CD4-positive, alpha-beta T cell treated with Interleukin-12 subunit alpha and Interleukin-12 subunit beta, for 1 hour (primary cell): ENCODE measurements at places on chromosomes 3 and 15.

DNA sequence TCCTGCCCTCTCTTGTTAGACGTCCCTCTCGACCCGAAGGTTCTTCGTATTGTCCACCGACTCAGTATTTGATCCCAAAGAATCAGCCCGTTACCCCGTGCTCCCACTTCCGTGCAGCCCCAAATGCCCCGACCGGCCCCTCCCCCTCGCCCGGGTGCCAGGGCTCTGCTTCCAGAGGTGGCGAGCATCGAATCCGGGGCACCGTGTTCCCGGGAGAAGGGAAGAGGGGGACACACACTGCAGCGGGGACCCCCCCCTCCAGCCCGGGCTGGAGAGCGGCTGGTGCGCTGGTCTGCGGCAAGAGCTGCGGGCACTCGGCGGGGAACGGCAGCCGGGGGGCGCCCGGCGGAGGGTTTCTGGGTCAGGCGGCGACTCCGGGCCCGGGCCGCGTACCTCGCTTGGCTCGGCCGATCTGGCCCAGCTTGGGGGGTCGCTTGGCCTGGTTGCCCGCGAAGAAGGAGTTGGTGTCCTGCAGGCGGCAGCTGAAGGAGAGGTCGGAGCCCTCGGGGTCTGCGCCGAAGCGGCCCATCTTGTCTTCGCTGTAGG, 556 bp downstream of the CAMK2N2 start:
- DNase-seq: no peak

GRCh38 chr3:52827441-52827840, 3.0 kb downstream of the ITIH4 start:
- DNase-seq: no peak

- no peak for DNase-seq
These were observed 30.4 kb upstream of the COLQ start for GRCh38 chr3:15551902-15552301.

GRCh38 chr15:47066392-47066791, 650.9 kb upstream of the SEMA6D start:
- no peak for DNase-seq

DNA sequence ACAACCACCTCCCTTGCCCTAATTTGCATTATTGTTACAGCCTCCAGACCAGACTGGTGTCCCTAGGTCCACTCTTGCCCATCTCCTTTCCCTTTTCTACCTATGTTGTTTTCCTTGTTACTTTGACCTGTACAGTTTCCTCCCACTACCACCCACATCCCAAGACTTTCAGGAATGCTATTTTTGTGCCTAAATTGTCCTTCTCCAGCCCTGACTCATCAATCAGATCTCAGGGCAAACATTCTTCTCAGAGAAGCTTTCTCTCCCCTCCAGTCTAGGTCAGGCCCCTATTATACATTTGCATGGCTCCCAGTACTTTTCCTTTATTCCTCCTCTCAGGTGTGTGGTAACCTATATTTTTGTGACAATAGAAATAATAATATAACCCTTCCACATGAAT, 241.5 kb downstream of the IGSF11 start:
- DNase-seq: no peak

GRCh38 chr3:115388166-115388565, 235.1 kb upstream of the GAP43 start:
- no peak for DNase-seq

GRCh38 chr15:86915811-86916331, 836.2 kb downstream of the AGBL1 start:
- peak; percentile 5 for DNase-seq

DNA sequence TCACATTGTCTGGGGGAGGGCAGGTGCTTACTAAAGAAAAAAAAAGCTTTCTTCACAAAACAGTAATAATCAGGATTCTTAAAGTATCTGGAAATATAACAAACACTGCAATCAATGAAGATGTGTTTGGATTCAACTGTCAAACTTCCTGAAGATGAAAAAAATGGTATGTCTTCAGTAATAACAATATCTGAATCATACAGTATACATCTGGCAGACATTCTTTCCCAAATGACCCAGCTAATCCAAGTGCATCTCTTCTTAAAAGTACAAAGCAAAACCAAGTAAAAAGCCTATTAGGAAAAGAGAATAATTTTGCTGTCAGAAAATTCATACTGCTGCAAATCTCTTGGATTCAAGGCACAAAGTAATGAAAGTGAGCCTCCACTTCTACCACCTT, 145.0 kb upstream of the MCTP2 start:
- DNase-seq: no peak

- DNase-seq: no peak
These were observed 2.4 kb upstream of the RASSF1 start for GRCh38 chr3:50342813-50343633.

GRCh38 chr3:176969506-176969905, 227.8 kb downstream of the TBL1XR1 start:
- DNase-seq: no peak

DNA sequence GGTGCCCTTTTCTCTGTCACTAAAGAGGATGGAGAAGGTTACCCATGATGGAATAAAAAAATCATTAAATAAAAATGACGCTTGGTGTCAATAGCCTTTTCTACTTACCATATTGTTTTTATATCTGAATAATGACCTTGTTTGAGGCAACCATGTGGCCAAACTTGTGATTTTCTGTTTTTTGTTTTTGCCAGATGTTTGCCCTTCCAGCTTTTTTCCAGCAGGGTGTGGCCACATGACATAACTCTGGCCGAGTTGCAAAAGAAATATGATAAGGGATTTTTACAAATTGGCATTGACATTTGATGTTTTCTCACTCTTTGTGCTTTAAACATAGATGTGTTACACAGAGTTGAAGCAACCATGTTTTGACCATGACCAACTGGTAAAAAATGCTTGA, 39.7 kb upstream of the EPHA3 start:
- DNase-seq: no peak

DNA sequence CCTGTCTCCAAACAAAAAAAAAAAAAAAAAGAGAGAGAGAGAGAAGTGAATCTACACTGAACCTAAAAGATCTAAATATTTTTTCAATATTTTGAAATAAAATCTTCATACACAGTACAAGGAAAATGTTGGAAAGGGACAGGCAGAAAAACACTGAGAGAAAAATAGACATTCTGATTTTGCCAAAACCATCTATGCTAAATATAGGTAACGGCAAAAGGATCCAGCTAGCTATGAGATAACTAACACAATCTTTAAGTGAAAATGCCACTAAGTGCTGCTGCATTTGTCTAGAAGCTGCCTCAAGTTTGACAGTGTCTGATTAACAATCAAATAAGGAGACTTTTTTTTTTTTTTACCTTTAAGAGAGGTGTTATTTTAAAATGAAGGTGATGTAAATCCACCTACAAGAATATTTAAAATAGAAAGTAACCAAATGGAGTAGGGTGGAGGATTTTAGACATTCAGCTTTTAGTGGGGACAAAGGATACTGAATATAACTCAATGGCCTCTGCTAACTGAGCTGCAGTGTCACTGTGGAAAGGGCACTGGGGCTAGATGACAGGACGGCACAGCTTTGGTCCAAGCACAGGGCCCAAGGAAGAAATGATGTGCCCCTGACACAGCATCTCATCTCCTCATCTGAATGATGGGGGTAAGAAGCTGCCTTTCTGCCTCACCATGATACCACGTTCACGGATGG, 62.4 kb downstream of the HACD2 start:
- DNase-seq: no peak

DNA sequence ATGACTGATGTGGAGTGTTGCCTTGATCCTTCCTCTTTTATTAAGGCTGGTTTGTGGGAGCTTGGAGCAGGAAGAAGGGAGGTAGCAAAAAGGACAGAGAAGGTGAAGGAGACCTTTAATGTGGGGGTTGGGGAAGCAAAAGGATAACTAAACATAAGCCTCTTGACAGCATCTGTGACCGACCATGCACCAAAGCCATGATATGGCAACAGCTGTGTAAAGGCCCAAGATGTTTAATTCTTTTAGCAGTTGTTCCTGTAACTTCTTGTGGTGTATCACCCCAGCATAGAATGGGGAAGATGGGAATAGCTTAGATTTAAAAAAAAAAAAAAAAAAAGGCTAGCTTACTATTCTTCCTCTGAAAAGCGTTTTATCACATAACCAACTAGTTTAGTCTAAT, 194.7 kb downstream of the KLHL25 start:
- no peak for DNase-seq

GRCh38 chr3:150146991-150147761, 176.5 kb upstream of the PFN2 start:
- no peak for DNase-seq

DNA sequence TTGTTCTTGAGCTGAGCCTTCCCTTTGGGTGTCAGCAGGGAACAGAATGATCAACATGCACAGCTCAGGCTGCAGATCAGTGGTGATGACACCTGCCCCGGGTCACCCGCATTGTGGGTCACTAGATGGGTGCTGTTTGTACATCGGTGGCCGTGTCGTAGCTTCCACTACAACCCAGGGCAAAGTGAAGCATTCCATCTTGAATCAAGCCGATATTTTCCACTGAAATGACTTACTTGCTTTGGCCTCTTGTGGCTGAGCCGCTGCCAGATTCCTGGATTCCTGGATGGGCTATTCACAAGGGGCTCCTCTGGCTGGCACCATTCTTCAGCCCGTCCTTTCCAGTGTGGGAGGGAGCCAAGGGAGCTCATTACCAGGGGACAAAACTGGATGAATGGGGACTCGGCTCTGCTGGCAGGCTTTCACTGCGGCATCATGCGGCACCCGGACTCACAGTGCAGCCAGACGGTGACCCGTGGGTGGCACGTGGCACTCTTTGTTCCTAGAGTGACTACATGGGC, 65.6 kb downstream of the SLCO3A1 start:
- no peak for DNase-seq

- DNase-seq: no peak
These were observed 2.6 kb upstream of the AGBL1 start for GRCh38 chr15:86077070-86077469.

DNA sequence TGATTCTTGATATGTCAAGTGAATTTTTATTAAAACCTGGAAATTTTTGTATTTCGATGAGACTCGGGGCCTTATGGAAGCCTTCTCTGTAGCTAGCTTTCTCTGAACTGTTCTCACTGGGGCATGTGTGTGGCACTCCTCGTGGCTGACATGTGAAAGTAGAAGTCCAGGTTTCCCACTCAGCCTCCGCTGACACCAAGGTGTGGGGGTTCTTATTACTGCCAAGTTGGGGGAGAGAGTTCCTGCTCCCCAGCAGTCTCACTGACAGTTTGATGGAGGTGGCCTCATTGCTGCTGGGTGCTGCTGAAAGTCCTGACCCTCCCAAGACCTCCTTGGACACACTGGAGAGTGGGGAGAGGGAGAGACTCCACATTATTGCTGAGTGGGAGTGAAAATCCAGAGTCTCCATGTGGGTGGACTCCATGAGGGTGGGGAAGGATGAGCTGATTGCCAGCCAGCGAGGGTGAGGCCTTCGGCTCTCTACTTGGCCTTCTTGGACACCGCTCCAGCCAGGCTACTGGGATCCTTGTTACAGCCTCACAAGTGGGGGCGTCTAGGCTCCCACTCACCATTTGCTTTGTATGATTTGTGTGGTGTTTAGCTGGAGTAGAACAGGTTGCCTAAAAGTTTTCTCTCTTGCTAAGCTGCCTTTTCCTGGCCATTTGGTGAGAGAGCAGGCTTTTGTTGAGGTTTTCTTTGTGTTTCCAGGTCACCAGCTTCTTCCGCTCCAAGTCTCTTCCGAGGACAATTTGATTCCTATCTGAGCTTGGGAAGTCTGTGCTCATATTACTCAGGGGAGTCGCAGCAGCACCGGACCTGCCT, 64.1 kb downstream of the LSM3 start:
- no peak for DNase-seq

GRCh38 chr3:173003956-173004355, 137.1 kb downstream of the SPATA16 start:
- no peak for DNase-seq

DNA sequence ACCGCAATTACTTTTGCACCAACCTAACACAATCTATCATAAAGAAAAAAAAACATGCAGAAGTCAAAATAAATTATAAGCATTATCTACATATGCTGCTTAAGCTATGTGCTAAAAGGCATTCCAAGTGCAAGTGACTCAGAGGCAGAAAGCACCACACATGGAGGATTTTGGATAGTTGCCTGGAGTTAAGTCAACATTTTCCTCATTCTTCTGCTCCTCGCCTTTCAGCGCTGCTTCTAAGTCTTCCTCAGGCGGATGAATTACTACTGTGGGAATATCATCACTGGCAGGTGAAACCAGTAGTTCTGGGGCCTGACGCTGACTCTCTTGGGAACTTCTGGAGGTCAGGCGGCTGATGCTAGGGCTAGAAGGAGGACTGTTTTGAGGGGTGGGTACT, 53.1 kb downstream of the SLC4A7 start:
- DNase-seq: no peak

- DNase-seq: no peak
These were observed 176.3 kb downstream of the STT3B start for GRCh38 chr3:31709005-31709404.

DNA sequence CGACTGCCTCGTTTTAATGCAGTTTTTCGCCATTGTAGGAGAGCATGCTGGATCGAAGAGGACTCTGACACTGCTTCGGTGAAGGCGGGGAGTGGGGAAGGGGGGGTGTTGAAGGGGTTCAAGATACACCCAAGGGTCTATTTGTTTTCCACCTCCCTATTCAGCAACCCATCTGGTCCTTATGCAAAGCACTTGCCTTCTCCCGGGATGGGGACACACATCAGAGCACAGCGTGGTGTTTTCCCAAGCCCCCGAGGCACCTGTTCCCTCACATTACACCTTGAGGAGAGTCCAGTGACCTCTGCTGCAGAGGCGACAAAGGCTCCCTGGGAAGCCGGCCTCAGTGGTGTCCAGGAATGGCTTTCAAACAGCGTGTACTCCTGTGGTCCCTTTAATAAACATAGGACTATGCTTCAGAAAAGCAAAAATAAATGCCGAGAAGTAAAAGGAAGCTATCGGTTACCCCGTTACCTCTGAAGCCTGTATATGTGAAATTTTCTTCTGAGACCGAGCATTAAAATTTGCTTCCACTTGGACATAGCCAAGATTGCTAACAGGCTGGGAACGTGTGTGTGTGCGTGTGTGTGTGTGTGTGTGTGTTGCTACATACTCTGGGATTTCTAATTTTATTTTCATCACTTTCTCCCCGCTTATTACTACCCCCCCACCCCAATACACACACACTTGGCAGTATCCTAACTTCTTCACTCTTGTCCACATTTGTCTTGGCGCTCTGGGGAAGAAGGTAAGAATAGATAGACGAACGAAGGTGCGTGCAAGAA, 53.2 kb downstream of the CCDC54 start:
- DNase-seq: no peak

- DNase-seq: no peak
These were observed 2.9 kb downstream of the FBXL22 start for GRCh38 chr15:63600001-63600615.
